ENCODE measurements at places on chromosomes 3 and 15.

DNA sequence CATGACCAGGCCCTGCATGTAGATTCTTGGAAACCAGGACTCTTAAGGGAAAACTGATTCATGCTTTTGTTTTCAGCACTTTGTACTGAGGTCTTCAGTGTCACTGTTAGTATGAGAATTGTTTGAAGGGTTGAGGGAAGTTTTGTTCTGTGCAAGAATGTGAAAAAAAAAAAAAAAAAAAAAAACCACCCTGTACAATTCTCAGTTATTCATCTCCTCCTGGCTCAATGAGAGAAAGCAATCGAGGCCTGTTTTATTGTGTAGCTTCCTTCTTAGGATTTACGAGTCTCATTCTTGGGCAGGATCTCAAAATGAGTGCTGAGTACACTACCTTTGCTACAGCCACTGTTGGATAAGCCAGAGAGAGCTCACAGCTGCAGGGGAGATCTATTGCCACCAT, 469.5 kb downstream of the CNTN4 start:
- DNase-seq, result no peak

- no peak for DNase-seq
Observed at GRCh38 chr3:115218859-115219258, 71.8 kb upstream of the ZBTB20 start.

GRCh38 chr3:119257111-119257510, 16.4 kb upstream of the B4GALT4 start:
- DNase-seq, result no peak

DNA sequence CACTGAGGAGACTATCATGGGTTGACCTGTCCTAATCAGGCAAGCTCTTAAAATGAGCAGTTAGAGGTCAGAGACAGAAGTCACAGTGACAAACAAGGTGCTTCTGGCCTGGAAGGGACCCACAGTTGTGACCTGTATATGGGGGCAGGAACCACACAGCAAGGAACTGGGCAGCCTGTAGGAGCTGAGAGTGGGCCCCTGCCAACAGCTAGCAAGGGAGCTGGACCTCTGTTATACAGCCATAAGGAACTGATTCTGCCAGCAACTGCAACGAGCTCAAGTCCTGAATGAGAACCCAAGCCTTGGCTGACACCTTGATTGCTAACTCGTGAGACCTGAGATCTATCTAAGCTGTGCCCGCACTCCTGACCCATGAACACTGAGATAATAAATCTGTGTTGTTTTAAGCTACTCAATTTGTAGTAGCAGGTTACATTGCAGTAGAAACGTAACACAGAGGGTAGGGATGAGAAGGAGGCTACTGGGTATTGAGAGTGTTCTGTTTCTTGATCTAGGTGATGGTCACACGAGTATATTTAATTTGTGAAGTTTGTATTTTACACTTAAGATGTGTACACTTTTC, 44.5 kb upstream of the MAGI1 start:
- no peak for DNase-seq

DNA sequence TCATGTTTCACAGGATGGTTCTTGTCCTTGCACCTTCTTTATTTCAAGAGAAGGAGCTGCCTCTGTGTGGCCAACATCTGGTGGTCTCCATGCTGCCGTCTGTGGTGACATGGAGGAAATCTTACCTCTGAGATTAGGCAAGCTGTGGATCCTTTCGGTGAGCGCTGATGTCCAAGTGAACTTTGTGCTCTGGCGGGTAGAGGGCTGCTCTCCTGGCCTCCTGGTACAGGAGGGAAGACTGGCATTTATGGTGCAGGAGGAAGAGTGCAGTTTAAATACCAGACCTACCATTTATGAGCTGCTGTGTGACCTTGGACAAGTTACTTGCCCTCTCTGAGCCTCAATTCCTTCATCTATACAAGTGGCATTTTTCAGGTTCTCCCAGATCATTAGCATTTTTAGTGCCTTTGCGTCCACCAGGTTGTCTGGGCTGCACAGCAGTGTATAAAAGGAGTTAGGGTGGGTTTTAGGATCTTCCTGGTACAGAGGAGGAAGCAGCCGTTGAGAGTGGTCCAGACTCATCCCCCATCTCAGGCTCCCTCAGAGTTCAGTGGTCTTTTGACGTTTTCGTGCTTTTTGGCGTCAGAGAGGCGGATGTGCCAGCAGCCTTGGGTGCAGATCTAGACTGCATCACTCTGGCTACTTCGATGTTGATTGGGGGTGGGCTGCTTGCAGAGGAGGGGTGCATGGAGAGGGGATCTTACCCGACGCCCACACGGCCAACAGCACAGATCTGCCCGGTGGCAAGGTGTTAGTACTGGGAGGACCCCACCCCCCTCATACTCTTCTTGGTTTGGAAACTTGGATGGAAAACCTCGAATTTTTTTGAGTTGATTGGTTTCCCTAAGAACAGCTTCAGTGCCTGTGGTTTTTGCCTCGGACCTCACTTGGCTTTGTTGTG, 162.2 kb downstream of the ITPR1 start:
- no peak for DNase-seq

- DNase-seq, result peak; percentile 71
Observed at GRCh38 chr3:45915518-45916231, 27.6 kb upstream of the CXCR6 start.

DNA sequence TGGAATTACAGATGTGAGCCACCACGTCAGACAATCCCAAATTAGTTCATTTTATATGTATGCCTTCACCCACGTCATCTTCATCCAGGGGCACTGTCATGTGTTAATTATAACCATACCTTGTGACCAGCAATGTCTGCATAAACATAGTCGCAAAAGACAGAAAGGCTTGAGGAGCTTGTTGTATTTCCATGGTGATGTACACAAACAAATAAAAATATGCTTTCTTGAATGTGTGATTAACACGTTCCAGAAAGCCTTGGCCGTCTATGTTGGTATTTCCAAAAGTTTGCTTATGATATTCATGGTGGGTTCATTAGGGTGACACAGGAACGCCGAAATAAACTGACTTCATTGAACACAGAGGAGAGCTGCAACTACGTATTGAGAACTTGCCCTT, 524.7 kb upstream of the ZNF717 start:
- no peak for DNase-seq

DNA sequence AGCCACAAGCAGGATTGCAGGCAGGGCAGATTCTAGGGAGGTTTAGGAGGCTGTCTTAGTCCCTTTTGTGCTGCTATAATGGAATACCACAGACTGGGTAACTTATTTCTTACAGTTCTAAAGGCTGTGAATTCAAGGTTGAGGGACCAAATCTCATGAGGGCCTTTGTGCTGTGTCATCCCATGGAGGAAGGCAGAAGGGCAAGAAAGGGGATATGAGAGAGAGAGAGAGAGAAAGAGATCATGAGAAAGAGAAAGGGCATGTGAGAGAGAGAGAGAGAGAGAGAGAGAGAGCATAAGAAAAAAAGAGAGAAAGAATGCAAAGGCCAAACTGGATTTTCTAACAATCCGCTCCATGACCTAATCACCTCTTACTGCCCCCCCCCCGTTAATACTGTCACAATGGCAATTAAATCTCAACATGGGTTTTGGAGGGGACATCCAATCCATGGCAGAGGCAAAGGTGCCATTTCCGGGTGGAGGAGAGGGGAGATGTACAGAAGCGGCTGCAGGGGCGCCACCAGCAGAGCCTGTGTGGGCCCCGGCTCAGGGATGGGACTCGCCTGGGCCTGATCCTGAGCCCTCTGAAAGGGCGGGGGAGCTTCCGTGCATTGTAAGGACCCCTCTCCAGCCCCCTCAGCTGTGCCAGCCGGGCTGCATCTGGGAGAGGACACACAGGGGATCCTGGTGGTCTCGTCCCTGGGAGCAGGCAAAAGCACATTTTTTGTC, 20.5 kb downstream of the MRPS11 start:
- no peak for DNase-seq

GRCh38 chr15:78265752-78266224, 1.4 kb downstream of the DNAJA4 start:
- DNase-seq, result no peak

DNA sequence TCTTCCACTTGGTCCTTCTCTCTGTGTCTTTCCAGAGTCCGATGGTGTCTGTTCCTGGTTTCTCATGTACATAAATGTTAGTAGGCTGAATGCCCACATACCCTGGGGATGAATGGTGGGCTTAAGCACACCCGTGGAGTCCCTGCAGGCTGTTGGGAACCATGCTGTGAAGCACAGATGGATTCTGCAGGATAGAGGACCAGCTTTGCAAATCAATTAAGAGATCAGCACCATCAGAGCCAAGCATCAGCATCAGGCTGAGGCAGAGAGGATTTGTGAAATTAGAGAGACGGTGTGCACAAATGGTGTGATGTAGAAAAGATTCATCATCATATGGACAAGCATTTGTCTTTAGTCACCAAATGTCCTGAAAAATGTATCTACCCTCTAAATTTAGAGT, 127.1 kb downstream of the SV2B start:
- DNase-seq, result no peak

DNA sequence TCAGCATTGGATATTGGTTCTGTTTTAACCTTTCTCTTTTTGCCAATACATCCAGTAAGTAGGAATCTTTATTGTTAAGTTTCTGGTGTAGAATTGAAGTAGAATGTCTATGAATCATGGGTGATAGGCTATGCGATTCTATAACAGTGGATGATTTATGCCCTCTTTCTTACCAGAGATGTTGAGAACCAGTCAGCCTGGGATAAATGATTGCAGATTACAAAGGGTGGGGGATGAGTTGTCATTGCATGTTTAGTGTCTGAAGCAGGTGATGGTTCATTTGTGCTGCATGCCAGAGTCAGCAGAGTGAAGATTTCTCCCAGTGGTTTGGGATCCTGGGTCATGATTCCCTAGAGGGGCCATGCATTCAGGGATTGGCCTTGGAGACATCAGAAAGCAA, 14.3 kb downstream of the RETNLB start:
- no peak for DNase-seq
